ENCODE measurements at places on chromosomes 4 and X. TPM values are rescaled to one million over a fixed set of nuclear protein-coding genes. Genes with fewer than 3 reads are reported as not detected.

The CT45A2 gene
- total RNA-seq = not detected

The DCAF12L2 gene
- total RNA-seq = not detected

The GAGE2A gene
- not detected for total RNA-seq

The HS6ST2 gene
- 14.0 TPM for total RNA-seq

The IL3RA gene
- not detected for total RNA-seq

The HSFX4 gene
- total RNA-seq = not detected

The GALNT7 gene
- total RNA-seq = 46.1 TPM

The ADGRA3 gene
- total RNA-seq = 37.6 TPM

The VSIG4 gene
- total RNA-seq = not detected

The NWD2 gene
- total RNA-seq = 0.07 TPM

The NPY5R gene
- not detected for total RNA-seq

The VCX3A gene
- not detected for total RNA-seq

The AWAT2 gene
- not detected for total RNA-seq

The IGFBP7 gene
- total RNA-seq = 170 TPM

The NELFA gene
- total RNA-seq = 24.2 TPM

The VCX3B gene
- total RNA-seq = not detected

The AGTR2 gene
- not detected for total RNA-seq

The SATL1 gene
- not detected for total RNA-seq

Measured in nasal cavity respiratory epithelium epithelial cell of viscerocranial mucosa (primary cell).